ENCODE measurements at places on chromosomes 5 and 9.

DNA sequence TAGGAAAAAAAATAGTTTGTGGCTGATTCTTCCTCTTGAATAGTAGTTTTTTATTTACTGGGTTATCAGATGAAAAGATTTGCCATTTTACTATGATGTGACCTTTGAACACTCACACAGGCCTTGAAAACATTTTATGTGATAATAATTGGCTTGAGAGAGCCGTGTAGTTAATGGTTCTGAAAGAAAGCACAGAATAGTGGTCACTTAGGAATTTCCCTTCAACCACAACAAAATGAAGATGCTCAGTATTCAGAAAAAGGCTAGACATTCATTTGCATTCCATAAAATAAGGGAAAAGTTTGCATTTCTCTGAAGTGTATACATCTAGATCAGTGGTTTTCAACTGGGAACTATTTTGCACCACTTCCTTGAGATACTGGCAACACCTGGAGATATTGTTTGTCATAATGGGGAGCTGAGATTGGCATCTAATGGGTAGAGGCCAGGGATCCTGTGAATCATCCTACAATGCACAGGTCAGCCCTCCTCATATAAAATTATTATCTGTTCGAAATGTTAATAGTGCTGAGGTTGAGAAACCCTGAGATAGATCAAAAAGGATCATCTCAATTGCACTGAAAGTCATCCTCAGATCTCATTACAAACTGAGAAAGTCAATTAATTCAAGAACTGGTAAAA, 446.4 kb upstream of the CCNG1 start:
- peak; percentile 4 for DNase-seq

DNA sequence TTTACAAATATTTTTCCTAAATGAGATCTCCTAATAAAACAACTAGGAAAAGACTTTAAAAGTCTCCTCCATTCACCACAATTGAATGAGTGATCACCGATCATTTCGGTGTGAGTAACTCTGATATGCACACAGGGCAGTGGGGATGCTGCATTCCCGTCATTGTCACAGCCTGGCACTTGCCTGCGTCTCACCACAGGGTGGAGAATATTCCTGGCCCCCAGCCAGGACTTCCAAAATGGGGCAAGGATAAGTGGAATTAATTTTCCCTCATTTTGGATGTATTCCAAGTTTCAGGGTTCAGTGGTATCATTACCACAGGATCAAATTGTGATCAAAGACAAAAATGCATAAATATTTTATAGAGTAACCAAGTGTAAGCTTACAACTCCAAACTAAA, 107.1 kb downstream of the CTNND2 start:
- no peak for DNase-seq

DNA sequence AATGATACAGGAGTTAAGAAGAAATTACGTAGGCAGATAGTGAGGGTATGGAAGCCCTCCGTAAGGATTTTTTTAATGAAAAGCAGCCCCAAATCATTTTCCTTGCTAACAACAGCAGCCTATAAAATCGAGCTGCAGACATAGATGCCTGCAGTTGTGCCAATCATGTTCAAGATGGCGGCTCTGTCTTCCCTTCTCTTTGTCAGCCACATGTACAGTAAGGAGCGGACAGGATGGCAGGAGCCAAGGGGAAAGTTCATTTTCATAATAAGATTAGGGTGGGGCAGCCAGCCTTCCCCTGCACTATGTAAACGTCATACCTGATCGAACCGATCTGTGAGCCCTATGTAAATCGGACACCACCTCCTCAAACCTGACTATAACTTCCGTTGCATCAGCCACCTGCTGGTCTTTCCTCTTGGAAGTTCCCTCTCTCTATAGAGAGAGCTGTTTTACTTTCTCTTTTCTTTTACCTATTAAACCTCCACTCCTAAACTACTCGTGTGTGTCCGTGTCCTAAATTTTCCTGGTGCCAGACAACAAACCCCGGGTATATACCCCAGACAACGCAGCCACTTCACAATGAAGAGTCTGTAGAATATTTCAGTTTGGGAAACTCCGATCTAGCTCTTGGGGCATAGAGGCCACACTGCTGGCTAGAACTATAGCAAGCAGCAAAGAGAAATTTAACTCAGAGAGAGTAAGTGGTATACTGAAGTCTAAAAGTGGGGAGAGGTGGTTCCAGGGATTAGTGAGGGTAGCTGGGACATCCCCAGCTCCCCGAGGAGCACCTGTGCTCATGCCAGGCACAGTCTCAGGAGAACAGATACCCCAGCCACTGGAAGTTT, 20.8 kb upstream of the SLC24A2 start:
- DNase-seq: no peak

GRCh38 chr9:65410926-65411325, 125.9 kb upstream of the FOXD4L5 start:
- DNase-seq: no peak

DNA sequence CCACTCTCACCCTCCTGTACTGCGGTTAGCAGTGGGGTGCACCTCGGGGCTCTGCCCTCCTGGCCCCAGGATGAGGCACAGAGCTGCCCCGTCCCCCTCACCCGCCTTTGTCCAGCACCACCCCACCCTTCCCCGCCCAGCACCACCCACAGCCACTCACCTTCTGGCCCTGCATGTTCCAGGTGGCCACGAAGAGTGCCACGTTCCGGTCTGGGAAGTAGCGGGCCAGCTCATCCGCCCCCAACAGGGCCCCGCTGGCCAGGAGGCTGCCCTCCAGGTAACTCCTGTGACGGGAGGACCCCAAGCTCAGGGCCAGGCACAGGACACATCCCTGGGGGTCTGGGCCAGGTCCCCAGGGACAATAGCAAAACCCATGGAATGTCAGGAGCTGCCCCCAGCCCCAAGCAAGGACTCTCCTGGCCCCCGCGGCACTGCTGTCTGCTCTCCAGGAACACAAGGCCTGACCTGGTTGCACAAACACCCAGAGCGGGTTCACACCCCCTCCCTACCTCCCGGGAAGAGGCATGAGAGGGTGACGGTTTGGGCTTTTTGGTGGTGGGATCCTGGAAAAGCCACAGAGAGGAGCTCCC, 5.0 kb downstream of the INPP5E start:
- no peak for DNase-seq

DNA sequence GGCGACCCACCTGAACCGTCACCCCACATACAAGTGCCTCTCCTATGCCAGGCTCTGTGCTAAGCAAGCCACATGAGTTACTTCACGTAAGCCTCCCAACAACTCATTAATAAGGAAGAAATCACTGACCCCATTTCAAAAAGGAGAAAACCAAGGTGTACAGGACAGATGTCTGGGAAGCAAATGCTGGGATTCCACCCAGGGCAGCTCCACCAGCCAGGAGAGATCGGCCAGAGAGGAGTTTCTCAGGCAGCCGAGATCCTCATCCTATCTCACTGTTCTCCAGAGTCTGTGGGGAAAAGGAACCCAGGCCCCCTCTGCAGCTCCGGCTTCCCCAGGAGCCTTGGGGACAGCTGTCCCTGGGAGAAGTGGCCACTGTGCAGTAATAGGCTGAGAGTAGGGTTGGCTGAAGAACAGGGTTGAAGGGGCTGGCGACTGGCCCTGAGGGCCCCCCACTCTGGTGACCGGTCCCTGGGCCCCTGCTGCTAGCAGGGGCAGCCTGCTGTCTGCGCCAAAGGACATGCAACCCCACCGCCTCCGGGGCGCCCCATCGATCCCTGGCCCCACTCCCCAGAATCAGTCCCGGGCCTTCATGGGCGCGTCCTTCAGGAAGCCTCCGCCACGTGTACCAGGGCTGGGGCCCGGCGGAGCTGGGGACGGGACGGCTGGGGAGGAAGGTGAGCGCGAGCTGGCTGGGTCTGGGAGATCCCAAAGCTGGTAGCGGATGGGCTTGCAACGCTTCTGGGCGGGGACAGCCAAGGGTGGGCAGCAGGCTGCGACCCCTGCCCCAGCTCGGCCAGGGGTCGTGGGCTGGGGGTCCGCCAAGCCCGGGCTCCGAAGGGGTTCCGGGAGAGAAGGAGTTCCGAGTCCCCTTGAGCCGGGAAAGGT, 44.1 kb upstream of the STXBP1 start:
- DNase-seq: no peak

- no peak for DNase-seq
These were observed 101.6 kb downstream of the SLC25A46 start for GRCh38 chr5:110840347-110840960.

DNA sequence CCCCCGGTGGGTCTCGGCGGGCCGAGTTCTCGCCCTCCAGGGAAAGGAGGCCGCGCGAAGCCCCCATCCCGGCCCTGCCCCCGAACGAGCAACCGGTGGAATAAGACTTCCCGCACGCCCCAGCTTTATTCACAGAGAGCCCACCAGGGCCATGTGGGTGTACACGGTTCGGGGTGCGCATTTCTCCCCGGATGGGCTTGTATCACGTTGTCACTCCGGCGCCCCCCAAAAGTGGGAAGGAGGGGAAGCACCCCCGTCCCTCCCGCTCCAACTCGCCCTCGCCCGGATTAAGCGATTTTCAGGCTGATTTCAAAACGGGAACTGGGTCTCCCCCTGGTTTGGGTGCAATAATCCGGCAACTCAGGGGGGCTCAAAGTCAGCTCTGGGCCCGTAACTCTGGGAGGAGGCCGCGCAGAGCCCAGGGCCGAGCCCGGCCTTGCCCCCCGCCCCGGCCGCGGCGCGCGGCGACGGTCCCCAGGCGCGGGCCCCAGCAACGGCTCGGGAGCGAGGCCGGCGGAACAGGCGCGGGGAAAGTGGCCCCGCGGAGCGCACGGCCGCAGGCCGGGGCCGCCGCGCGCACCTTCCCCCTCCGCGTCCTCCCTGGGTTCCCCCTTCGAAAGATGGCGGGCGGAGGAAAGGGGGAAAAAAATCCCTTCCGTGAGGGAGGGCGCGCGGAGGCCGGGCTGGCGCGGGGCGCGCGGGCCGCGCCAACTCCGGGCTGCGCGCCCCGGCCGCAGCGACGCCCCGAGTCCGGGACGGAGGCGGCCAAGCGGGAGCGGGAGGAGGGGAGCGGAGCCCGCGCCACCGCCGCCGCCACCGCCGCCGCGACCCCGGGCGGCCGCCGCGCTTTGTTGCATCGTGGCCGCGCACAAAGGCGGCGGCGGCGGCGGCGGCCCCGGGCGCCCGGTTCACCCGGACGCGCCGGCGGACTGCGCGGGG, 644 bp downstream of the BRD3 start:
- DNase-seq: peak; percentile 64

DNA sequence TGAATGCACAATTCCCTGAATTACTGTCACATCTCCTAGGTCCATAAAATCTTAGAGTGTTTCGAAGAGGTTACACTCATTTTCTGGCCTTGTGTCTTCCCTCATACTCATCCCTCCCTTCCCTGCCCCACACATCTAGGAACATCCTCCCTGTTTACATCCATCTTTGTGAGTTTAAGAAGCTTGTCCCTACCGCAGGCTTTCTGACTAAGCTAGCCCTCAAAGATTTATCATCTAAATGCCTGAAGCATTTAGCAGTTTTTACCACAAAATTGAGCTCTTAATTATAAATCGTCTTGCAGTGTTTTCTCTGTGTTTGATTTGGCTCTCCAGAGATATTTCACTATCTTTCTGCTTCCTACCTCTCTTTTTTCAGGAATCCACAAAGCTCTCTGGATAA, 374.8 kb downstream of the KIAA0825 start:
- no peak for DNase-seq

DNA sequence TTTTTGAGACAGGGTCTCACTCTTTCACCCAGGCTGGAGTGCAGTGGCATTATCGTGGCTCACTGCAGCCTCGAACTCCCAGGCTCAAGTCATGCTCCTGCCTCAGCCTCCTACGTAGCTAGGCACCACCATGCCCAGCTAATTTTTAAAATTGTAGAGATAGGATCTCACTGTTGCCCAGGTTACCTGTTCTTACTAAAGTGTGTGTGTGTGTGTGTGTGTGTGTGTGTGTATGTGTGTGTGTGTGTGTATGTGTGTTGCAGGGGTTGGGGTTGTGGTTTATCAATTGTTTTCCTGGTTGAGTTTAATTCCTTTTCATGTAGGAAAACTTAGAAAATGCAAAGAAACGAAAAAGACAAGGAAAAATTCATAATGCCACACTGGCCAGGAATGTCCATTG, 21.8 kb downstream of the RNF44 start:
- DNase-seq: no peak

- DNase-seq: no peak
These were observed 62.7 kb upstream of the PPP2CA start for GRCh38 chr5:134288610-134289009.

DNA sequence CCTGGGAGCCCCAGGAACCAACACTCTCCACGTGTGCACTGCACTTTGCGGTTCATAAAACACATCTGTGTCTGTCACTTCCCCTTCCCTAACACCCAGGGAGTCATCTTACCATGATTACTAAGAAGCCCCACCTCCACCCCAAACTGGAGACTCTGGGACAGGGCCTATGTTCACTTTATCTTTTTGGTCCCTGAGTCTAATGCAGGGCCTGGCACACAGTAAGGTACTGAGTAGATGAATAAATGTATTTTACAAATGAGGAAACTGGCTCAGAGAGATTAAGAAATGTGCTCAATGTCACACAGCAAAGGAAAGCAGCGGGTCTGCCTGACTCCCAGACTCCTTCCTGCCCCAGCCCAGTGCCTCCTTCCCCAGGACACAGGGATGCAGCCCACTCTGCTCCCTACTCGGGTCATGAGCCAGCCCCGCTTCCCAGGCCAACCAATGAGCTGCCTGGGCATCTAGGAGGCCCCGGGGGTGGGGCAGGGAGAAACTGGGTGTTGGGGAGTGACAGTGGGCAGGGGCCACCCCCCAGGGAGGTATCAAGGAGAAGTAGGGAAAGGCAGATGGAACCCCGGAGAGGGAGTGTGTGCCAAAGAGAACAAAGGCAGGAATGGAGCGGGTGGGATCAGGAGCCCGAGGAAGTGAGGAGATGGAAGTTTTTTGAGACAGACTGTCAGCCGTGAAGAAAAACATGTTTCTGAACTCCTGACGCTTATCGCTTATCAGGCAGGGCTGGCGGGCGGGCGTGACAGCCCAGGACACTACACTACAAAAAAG, 30.5 kb downstream of the SHB start:
- DNase-seq: no peak

Data from GM13977 (cell line).